Skeletal muscle cell (primary cell): ENCODE measurements at places on chromosomes 11 and 22.
A peak's percentile ranks its signal among the peaks of the same experiment; 100 is the strongest.

DNA sequence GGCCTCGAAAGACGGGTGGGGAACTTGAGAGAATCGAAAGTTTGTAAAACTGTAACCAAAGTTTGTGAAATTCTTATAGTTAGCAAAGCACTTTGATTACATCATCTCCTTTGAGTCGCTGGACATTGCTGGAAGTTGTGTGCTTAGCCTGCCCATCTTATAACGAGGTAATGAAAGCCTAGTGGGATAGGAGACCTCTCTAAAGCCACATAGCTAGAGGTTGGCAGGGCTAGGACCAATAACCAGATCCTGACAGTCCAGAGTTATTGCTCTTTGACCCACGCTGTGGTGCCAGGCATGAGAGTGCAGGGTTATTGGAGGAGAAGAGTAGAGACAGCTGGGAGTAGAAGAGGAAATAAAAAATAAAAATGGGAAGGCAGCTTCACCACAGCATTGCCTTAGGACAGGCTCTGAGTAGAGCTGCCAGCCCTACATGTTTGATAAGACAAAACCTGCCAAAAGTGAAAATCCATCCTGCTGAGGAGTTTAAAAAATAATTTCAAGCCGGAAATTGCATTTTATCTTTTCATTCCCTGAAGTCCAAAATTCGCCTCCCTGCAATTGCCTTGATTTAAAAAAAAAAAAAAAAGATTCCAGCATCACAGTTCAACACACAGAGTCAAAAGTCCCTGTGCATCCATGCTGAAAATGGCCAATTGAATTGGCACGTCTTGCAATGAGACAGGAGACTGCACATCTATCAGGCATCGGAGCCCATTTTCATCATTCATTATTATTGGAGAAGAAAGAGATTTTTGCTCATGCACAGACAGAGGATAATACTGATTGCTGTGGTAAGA is 225.5 kb upstream of the POU2AF2 start:
- DNase-seq, result no peak

DNA sequence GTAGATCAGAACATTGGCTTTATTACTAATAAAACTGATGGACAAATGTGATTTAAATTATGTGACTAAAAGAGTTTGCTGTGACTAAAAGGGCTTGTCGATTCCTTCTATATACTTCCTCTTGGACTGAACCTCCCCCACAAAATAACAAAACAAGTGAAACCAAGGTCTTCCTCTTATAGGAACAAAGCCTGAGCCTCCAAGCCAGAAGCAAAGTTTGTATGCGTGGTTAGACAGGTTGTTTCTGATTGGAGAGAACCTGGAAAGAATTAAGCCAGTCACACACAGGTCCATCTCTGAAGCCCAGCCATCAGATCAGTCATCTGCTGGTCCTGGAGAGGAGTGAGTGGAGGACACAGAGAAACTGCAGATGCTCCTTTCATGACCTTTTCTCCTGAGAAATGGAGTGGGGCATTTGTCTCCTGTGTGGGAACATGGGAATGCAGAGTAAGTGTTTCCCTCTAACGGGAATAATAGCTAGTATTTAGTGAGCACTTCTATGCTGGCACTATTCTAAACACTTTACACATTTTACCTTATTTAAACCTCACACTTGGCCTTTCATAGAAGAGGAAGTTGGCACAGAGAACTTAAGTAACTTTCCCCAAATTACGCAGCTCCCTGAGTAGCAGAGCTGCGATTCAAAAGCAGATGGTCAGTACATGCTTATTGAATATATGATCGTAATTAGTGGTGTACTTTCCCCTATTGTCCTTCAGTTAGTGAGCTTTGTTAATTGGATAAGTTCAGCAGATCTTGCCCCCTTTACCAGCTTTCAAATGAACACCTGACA is 77.1 kb downstream of the UVRAG start:
- no peak for DNase-seq

GRCh38 chr22:36149441-36149840 is 11.1 kb downstream of the APOL3 start:
- DNase-seq, result no peak

- DNase-seq, result no peak
Measured at GRCh38 chr22:46730568-46731245, 7.3 kb downstream of the CERK start.

DNA sequence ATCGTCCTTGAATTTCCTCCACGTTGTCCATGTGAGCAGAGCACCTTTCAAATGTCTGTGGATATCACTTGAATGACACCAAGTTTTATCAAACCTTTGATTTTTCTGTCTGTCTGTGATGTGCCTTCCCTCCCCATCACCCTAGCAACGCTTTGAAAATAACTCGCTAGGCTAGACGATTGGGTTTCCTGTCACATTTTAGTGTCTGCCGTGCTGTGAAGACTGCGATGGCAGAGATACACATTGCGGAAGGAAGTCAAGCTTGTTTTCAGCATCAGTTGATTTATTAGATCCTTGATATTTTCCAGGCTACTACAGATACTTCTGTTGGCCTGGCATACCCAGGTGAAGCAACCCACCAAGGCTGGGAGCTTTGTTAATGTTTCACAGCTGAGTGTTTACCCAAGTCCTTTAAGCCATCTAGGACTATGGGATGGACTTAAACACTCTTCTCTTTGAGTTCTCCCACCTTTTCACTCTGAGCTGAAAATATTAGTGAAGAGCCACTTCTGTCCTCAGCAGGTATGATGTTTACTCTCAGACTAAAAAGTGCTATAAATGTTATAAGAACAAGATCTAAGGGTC is 93.6 kb upstream of the CD44 start:
- DNase-seq, result no peak

GRCh38 chr11:64801561-64802369 is 1.2 kb downstream of the MAP4K2 start:
- no peak for DNase-seq

GRCh38 chr11:56932572-56933220 is 56.0 kb upstream of the OR5AK2 start:
- peak; percentile 53 for DNase-seq

DNA sequence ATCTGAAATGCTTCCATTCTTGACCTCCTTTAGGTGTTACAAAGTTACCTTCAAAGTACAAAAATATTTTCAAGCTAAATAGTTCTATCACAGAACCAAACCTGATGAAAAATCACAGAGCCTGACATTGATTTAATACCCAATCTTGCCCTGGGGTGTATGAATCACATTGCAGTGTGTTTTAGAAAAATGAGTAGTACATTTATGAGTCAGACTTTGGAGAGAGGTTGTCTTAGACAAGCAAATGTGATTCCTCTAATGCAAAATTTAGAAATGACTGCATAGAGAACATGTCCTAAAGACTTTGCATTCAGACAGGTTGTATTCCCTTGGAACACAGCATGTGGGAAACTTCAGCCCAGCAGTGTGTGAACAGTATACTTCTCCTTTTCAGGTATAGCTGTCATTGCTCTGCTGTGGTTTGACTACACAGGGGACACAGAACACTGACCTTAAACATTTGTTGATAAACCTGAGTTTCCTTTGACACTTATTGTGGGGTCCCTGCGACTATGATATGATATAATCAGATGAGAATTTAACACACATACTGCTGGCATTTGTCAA is 972.1 kb downstream of the JRKL start:
- DNase-seq, result peak; percentile 33
